Activated CD8-positive, alpha-beta memory T cell treated with anti-CD3 and anti-CD28 coated beads, Interleukin-2, amount 10 ng/mL, durations not matched to agents 7 days and 5 days (primary cell): ENCODE measurements at places on chromosomes 1 and 21.

- no peak overlapping the region for H3K4me3 ChIP-seq
- DNase-seq: no peak
Observed at GRCh38 chr1:246012341-246012740, 494.7 kb downstream of the SMYD3 start.

- no peak overlapping the region for H3K4me3 ChIP-seq
- peaks cover 21% of the 10 kb centered on the region for H3K4me1 ChIP-seq
- H3K27ac ChIP-seq: peak overlapping the region; percentile 70
- no peak for DNase-seq
- no peaks in the 10 kb centered on the region for H3K36me3 ChIP-seq
Observed at GRCh38 chr1:46547481-46548383, 3.7 kb downstream of the KNCN start.

- no peak overlapping the region for H3K4me3 ChIP-seq
- no peaks in the 10 kb centered on the region for H3K36me3 ChIP-seq
- no peak overlapping the region for H3K27ac ChIP-seq
- no peak for DNase-seq
Observed at GRCh38 chr1:57086154-57086553, 120.3 kb upstream of the C8B start.

DNA sequence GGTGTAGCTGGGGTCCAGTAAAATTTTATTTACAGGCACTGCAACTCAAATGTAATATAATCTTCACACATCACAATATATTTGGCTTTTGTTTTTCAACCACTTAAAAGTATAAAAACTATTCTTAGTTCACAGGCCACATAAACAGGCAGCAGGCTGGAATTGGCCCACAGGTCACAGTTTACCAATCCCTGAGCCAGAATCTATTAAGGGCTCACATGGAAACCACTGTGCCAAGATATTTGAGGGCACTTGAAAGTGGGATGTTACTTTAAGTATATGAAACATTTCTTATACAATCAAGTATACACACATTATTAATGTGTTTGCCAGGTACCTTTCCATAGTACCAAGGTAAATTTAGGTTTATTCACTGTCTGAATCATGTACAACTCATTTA, 71.9 kb upstream of the PRDX6 start:
- no peaks in the 10 kb centered on the region for H3K27me3 ChIP-seq
- no peak overlapping the region for H3K27ac ChIP-seq
- H3K36me3 ChIP-seq: no peaks in the 10 kb centered on the region

GRCh38 chr1:246591047-246591446, 24.8 kb downstream of the CNST start:
- H3K4me1 ChIP-seq: peaks cover 14% of the 10 kb centered on the region
- no peak for DNase-seq
- H3K27ac ChIP-seq: no peak overlapping the region
- H3K27me3 ChIP-seq: no peaks in the 10 kb centered on the region
- H3K36me3 ChIP-seq: peaks cover 31% of the 10 kb centered on the region

GRCh38 chr21:42858185-42858847, 21.0 kb downstream of the WDR4 start:
- no peaks in the 10 kb centered on the region for H3K27me3 ChIP-seq
- no peak for DNase-seq
- H3K4me1 ChIP-seq: no peaks in the 10 kb centered on the region
- no peak overlapping the region for H3K4me3 ChIP-seq
- H3K36me3 ChIP-seq: peaks cover 26% of the 10 kb centered on the region
- H3K27ac ChIP-seq: peak overlapping the region; percentile 16

DNA sequence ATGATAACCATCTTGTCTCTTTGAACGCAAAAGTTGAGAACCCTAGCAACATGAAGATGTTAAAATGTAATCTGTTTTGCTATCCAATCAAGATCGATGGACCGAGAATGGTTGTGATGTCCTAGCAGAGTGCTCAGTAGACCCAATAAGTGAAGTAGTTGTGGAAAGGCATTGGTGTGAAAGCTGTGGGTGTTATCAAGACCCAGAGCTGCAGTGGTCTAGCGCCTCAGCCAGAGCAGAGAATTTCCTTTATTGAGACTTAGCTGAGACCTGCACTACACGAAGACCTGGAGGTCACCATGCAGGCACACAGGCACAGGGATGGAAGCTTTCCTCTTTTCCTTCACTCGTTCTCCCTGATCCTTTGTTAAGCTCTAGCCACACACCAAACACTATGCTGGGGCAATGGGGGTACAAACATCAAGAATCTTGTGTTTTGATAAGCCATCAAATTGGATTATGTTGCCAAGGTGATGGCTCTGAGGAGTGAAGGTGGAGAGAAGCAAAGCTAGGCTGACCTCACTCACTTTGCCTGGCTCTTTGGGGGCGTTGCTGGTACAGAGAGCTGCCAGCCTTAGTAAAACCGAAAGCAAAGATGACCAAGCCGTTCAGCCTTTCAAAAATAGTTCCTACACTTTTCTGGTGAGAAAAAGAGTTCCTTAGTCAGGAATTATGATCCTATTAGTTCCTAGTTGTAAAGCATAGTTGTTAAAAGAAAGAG, 24.1 kb downstream of the METTL13 start:
- DNase-seq: no peak
- H3K4me3 ChIP-seq: peak overlapping the region; percentile 12
- H3K4me1 ChIP-seq: peaks cover 11% of the 10 kb centered on the region
- H3K27me3 ChIP-seq: no peaks in the 10 kb centered on the region
- no peak overlapping the region for H3K27ac ChIP-seq

DNA sequence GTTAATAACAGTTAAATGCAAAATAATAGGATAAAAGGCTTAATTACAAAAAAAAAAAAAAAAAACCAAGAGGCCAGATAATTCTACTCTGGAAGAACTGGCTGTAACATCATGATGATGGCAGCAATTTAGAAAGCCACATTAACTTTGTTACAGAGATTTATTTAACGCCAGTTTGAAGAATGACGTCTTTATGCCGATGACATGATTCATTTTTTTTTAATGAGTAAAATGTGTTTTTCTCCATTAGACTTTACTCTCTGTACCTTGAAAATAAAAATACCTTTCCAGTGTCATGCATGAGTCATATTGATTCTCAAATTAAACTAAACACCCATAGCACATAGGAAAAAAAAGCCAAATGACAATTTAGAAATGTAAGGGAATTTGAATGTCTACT, 226.1 kb downstream of the RGS7 start:
- H3K27me3 ChIP-seq: no peaks in the 10 kb centered on the region
- H3K4me3 ChIP-seq: no peak overlapping the region
- DNase-seq: no peak
- H3K27ac ChIP-seq: no peak overlapping the region
- no peaks in the 10 kb centered on the region for H3K36me3 ChIP-seq

- H3K36me3 ChIP-seq: no peaks in the 10 kb centered on the region
- peaks cover 13% of the 10 kb centered on the region for H3K4me1 ChIP-seq
- peaks cover 47% of the 10 kb centered on the region for H3K27me3 ChIP-seq
- H3K4me3 ChIP-seq: no peak overlapping the region
- peak; percentile 60 for DNase-seq
- peak overlapping the region; percentile 9 for H3K27ac ChIP-seq
Observed at GRCh38 chr1:8314346-8315280, 3.3 kb upstream of the SLC45A1 start.

GRCh38 chr1:9115351-9116205, 13.3 kb downstream of the GPR157 start:
- H3K4me1 ChIP-seq: peaks cover 25% of the 10 kb centered on the region
- no peak overlapping the region for H3K27ac ChIP-seq
- DNase-seq: no peak
- H3K27me3 ChIP-seq: no peaks in the 10 kb centered on the region

- H3K27me3 ChIP-seq: no peaks in the 10 kb centered on the region
- no peak for DNase-seq
- no peak overlapping the region for H3K27ac ChIP-seq
- H3K4me3 ChIP-seq: no peak overlapping the region
- no peaks in the 10 kb centered on the region for H3K36me3 ChIP-seq
- no peaks in the 10 kb centered on the region for H3K4me1 ChIP-seq
Observed at GRCh38 chr1:238658763-238659162, 727.6 kb upstream of the CHRM3 start.

GRCh38 chr1:113551728-113552127, 161.4 kb downstream of the MAGI3 start:
- no peak overlapping the region for H3K4me3 ChIP-seq
- DNase-seq: no peak
- H3K27me3 ChIP-seq: no peaks in the 10 kb centered on the region
- H3K4me1 ChIP-seq: no peaks in the 10 kb centered on the region
- H3K36me3 ChIP-seq: peaks cover 4% of the 10 kb centered on the region
- no peak overlapping the region for H3K27ac ChIP-seq

- no peaks in the 10 kb centered on the region for H3K27me3 ChIP-seq
- no peak overlapping the region for H3K4me3 ChIP-seq
- H3K27ac ChIP-seq: no peak overlapping the region
- peaks cover 66% of the 10 kb centered on the region for H3K4me1 ChIP-seq
- no peak for DNase-seq
Observed at GRCh38 chr1:221832617-221833016, 90.7 kb upstream of the DUSP10 start.

- DNase-seq: no peak
- H3K27ac ChIP-seq: no peak overlapping the region
- H3K27me3 ChIP-seq: peaks cover 77% of the 10 kb centered on the region
- no peak overlapping the region for H3K4me3 ChIP-seq
- H3K36me3 ChIP-seq: no peaks in the 10 kb centered on the region
- peaks cover 7% of the 10 kb centered on the region for H3K4me1 ChIP-seq
Observed at GRCh38 chr1:200900877-200901276, 6.2 kb downstream of the INAVA start.

- no peak overlapping the region for H3K4me3 ChIP-seq
- H3K27ac ChIP-seq: no peak overlapping the region
- H3K4me1 ChIP-seq: peaks cover 17% of the 10 kb centered on the region
- no peak for DNase-seq
- no peaks in the 10 kb centered on the region for H3K27me3 ChIP-seq
- H3K36me3 ChIP-seq: peaks cover 17% of the 10 kb centered on the region
Observed at GRCh38 chr1:174000371-174000770, 21.8 kb downstream of the RC3H1 start.

- no peak for DNase-seq
- no peak overlapping the region for H3K27ac ChIP-seq
- H3K4me3 ChIP-seq: no peak overlapping the region
- no peaks in the 10 kb centered on the region for H3K4me1 ChIP-seq
- no peaks in the 10 kb centered on the region for H3K36me3 ChIP-seq
- no peaks in the 10 kb centered on the region for H3K27me3 ChIP-seq
Observed at GRCh38 chr1:190578017-190578416, 100.4 kb upstream of the BRINP3 start.

DNA sequence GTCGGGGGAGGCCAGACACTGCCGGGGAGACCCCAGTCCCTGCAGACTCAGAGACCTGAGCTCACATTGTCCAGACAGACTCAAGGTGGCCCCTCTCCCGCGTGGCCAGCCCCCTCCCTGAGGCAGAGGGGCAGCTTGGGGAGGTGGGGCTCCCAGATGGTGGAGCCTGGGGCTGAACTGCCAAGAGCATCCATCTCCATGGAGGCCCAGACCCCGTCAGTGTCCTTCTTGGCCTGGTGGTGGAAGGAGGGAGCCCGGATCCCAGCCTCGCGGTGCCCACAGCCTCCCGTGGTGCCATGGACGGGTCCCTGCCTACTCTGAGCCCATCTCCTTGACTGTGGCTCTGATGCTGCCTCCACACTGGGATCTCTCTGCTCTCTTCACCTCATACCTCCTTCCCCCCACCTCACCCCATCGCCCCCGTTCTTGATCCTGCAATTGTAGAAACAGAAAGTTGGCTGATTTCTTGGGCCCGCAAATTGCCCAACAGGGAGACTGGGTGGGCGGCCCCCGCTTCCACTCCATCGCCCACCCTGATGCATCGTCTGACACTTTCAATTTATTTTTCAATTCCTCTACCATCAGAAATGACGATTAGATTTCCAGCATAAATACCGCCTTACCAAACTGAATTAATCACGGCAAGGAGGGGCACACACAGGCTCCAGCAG, 348.9 kb downstream of the MATN1 start:
- no peaks in the 10 kb centered on the region for H3K36me3 ChIP-seq
- H3K4me3 ChIP-seq: no peak overlapping the region
- peaks cover under 1% of the 10 kb centered on the region for H3K27me3 ChIP-seq
- no peaks in the 10 kb centered on the region for H3K4me1 ChIP-seq
- peak; percentile 15 for DNase-seq

DNA sequence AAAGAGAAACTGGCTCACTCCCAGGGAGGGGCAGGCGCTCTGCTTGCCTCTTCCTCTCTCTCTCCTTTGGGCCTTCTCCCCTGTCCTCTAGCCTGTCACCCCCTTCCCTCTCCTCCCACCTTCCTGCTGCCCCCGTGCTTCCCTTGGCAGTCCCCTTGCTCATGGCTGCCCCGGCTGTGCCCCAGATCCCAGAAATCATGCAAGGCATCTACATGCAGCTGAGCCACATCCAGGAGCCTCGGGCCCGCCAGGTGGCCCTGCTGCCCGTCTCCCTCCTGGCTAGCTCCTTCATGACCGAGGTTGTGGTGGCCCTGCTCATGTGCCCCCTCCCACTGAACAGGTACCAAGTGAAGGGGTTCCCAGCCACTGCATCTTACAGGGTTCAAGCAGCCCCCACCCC, 36.0 kb upstream of the TTC4 start:
- H3K4me3 ChIP-seq: no peak overlapping the region
- peaks cover 15% of the 10 kb centered on the region for H3K27me3 ChIP-seq
- no peaks in the 10 kb centered on the region for H3K4me1 ChIP-seq
- H3K27ac ChIP-seq: no peak overlapping the region
